Inflammatory macrophage treated with lipopolysaccharide for 4 hours (primary cell): ENCODE measurements at places on chromosomes 7 and 10.

DNA sequence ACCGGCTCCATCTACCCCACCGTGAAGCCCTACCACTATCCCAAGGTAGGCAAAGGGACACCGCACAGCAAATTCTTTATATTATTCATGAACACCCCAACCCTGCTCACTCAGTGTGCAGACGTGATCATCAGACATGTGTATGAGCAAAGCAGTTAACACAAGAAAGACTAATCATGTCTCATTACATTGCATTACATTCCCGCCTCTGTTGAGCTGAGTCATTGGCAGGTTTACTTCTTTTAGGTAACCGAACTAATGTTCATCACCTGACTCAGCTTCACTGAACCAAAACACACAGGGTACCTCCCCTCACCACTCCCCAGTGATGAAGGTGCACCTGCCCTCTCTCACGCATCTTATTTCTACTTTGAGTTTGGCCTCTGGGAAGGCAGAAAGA is 233.4 kb downstream of the PAXIP1 start:
- DNase-seq, result no peak

DNA sequence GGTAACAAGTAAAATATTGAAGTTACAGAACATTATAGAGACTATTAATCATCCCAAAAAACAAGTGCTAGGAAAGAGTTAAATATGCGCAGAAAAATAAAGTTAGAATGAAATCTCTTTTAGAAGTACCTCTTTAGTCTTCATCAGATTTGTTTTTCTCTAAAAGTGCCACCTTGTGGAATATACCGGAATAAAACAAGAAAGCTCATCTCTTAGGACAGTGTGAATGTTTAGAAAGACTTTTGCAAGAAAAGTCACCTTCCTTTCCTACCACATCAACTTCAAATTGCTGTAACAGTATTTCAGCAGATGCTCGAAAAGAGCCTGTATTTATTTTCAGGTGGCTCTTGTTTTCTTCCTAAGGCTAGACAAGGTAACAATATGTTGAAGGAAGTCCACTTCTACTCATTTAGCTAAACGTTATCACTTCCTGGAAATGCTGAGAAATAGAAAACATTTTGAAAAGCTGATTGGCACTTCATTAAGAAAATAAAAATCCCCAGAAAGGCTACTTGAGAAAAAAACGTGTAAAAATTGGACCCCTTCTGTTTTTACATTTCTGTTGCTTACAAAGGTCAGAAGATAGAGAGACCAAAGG is 19.8 kb upstream of the FAM133B start:
- DNase-seq, result peak; percentile 24

DNA sequence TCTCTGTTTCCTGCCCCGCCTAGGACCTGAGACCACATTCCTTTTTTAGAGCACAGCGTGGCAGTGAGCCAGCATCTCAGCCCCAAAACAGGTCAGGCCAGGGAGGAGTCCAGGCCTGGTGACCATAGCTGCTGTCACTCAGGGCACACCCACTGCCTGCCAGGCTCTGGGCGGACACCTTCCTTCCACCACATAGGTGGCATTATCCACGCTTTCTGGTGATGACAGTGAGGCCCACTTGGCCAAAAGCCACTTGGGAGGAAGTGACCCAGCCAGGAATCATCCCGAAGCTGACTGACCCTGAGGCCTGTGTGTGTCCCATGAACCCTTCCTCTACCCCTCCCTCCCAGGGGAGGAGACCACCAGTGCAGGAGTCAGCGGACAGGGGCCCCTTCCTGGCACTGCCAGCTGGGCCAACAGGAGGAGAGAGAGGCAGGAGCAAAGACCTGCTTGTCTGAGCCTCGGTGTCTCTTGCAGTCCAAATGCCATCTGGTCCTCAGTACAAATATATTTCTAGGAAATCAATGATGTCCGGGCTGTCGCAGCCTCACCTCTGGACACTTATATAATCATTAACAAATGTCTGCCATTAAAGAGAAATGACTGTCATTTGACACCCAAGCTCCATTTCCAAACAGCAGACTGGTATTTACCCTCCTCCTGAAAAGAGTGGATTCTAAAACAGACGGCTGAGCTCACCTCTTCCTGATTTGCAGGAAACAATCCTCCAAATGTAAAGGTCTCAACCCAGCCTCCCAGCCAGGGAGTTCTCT is 63.0 kb downstream of the ABRAXAS2 start:
- no peak for DNase-seq

GRCh38 chr10:103933557-103934121 is 15.7 kb upstream of the STN1 start:
- DNase-seq, result no peak

GRCh38 chr7:70669854-70670253 is 462.1 kb upstream of the GALNT17 start:
- DNase-seq, result no peak

GRCh38 chr7:45718464-45719330 is 144.5 kb downstream of the ADCY1 start:
- no peak for DNase-seq

DNA sequence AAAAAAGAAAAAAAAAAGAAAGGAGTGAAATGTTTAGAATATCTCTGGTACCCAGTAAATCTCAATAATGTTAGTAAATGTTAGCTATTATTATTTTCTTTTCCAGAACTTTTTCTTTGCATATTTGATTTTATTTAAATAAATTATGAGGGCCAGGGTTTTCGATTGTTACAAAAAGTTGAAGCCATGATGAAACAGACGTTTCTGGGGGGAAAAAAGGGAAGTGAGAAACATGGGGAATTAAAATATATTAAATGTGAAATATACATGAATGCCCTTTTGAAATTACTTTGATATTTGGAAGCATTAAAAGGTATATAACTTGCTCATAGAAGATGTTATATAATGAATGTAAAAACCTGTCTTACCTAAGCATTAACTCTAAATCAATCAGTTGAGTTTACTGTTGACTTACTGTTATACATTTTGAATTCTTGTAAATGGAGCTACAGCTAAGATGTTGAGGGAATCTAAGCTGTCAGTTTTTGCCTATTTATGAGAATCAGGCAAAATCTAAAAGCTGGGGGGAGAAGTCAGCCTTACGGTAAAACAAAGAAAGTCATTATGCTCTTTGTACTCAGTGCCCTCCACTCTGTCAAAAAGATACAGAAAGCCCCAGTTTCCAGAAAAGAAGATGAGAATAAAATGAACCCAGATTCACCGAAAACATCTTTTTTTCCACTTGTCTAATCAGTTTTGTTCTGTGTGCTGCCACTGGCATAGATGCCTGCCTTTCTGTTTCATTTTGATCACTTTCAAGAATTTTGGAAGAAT is 30.0 kb upstream of the KDM7A start:
- peak; percentile 22 for DNase-seq

- no peak for DNase-seq
Observed at GRCh38 chr7:91041141-91041540, 223.1 kb upstream of the FZD1 start.

- DNase-seq, result no peak
Observed at GRCh38 chr10:97679594-97679993, 7.4 kb downstream of the AVPI1 start.
